ENCODE measurements at places on chromosomes 2 and 18. TPM values are rescaled to one million over a fixed set of nuclear protein-coding genes. Genes with fewer than 3 reads are reported as not detected.

The VPS4B gene
- 93.3 TPM for total RNA-seq

The AQP12A gene
- total RNA-seq, result not detected

The FBXO48 gene
- 2.7 TPM for total RNA-seq

The NAGK gene
- total RNA-seq, result 89.0 TPM

The PLGLB2 gene
- not detected for total RNA-seq

The GKN2 gene
- not detected for total RNA-seq
